Hypothalamus (tissue), 51 donors: ENCODE measurements at places on chromosomes 16 and 17.

DNA sequence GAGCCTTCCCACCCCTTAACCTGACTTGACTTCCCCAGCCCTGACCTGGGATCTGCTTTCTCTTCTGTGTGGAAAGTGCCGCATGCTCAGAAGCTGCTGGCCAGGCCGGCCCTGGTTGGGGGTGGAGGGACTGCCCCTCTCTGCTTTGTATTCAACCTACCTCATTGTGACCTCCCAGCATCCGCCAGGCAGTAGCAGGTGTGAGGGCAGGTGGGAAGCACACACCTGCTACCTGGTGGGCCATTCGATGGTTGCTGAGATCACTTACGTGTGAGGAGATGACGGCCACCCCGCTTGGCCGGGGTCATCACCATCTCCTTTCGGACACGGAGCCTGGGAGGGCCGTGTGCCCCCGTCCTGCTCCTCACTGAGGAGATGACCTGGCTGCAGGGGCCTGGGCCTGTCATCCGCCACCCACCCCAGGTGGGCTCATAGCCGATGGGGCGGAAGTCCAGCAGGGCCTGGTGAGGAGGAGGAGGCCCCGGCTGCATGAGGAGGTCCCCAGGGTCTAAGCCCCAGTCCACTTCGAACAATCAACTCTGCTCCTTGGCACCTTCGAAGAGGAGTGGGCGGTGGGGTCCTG, 7.1 kb downstream of the CPNE7 start:
- no peak for DNase-seq

DNA sequence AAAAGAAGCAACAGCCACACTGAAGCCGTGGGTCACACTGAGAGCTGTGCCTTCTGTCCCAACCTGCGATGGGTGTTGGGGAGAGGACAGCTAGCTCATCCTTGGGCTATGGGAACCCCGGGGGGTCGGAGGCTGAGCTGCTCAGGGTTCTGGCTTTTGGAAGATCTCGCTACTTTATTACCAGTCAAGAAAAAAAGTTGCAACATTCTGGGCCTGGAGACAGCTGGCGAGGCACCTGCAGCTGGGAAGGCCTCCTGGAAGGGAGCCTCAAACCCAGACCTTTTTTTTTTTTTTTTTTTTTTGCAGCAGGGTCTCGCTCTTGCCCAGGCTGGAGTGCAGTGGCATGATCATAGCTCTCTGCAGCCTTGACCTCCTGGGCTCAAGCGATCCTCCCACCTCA, 24.9 kb downstream of the TPSD1 start:
- no peak for DNase-seq

- DNase-seq, result no peak
Observed at GRCh38 chr17:50877838-50878237, 11.7 kb upstream of the TOB1 start.

DNA sequence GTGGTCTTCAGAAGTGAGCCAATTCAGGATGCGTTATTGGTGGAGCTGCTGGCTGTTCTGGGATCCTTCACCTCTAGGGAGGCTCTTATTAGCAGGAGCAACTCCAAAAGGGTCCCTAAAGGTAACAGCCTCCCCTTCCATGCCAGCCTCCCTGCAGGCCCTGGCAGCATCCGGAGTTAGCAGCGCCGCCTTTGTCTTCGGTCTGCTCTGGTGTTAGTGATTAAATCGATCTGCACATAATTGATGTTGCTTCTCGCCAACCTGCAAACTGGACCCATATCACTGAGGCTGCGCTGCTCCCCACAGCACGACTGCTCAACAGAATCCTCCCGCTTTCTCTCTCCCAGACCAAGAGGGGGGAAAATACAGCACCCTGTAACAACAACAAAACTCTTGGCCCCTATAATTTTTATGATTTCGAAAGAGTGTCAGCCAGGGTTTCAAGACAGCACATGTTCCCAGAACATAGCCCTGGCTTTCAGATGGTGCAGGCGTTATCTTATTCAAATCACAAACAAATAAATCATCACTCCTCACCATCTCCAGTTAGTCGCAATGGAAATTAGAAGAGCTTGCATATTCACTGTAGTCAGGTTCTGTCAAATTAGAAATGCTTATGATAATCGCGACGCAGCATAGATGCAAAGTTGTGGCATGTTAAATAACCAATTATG, 76.0 kb downstream of the IRX3 start:
- no peak for DNase-seq

DNA sequence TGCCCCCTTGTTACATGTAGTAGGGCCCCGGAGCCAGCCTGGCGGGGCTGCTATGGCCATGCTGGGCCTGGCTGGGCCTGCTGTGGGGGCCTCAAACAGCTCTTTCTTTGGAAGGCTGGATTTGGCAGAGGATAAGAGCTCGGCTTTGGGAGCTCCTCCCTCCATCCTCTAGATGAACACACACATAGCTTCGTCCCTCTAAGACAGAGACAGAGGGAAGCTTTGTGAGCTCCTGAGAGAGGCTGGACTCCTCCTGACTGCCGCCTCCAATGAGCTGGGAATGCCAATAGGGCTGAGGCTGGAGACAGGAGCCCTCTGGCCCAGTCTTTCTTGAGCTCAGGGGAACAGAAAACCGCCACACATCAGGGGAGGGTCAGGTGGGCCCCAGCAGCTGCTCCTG, 37.3 kb upstream of the CDC42EP4 start:
- DNase-seq, result no peak

DNA sequence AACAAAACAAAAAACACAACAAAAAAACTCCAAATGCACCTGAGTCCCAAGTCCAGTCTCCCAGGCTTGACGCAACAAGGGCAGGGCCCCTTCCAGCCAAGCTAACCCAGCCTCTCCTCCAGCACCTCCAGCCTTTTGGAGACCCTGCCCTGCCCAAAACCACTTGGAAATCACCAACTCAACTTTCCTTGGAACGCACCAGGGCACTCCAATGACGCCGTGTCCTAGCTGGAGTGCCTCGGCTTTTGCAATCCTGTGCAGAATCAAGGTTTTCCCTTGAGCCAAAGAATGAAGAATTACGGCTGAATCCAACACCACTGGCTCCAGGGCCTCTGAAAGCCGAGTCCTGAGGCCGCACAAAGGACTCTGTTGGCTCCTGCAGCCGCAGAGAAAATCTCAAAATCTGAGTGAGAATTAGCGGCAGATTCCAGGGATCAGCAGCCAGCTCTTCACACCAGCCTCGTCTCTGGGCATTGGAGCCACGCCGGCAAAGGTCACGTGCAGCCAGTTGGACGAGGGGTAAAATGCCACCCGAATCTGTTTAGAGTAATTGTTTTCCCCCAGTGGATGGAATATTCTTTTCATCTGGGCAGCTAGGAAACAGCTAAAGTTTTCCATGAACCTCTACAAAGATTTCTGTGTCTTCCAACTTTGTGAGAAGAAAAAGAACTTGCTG, 9.7 kb upstream of the BAIAP2 start:
- DNase-seq, result no peak

GRCh38 chr17:67717192-67717623, 528 bp upstream of the NOL11 start:
- DNase-seq, result no peak

DNA sequence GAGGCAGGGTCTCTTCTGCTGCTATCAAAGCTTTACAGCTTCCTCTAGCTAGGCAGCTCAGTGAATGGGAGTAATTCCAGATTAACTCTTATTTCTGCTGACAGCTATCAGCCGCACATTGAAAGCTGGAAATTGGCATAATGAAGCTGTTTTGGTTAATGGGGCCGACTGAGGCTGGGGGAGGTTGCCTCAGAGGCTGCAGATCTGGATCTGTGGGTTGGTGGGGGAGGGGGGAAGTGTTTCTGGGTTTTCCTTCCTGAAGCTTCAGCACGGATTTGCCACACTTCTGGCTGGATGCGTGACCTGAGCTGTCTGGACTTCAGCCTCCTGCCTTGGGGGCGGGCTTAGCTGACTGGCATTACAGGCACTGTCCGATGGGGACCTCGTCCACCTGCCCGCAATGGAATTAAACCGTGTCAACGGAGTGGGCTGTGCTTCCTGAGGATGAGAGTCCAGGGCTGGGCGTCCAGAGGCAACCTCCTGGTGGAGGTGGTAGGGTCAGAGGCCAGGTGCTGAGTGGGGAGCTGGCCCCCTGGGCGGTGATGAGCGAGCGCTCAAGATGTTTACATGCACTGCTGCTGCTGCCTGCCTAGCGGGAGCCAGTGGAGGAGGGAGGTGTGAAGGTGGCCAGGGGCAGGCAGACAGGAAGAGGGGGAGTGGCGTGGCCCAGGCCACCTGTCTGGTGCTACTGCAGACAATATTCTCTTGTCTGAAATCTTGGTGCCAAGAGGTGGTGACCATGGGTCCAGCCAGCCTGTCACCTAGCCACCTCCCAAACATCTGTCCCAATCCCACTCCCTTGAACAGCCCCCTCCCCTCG, 6.7 kb upstream of the ABCC3 start:
- DNase-seq, result no peak

DNA sequence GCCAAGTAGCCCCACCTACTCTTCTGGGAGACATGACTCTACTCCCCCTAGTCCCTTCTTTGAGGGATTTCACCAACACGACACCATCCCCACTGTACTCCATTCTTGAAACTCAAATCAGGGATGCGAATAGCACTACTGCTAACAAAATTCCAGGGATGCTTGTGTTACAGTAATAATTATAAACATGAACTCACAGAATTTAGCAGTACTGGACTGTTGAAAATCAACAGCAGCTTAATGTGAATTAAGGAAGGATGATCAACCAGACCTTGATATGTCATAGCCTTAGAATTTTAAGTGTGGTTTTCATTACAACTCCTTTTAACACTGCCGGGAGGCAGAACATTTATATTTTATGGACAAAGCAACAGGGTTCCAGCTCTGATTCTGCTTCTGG, 37.9 kb downstream of the AMFR start:
- DNase-seq, result no peak

DNA sequence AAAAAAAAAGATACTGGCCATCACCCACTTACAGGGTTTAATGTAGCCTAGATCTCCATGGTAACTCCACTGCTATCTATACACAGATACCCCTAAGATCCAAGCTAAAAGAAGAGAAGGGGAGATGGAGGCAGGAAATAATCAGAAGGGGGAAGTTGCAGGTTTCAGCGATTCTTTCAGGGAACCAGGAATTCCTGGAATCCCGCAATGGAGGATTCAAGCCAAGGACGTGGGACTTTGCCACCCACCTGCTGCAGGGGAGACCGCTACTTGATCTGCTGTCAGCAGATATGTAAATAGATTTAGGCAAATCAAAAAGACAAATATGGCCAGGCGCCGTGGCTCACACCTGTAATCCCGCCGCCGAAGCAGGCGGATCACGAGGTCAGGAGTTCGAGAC, 121.1 kb downstream of the AIPL1 start:
- DNase-seq, result no peak

GRCh38 chr16:87959391-87959990, 8.3 kb downstream of the BANP start:
- DNase-seq, result no peak

DNA sequence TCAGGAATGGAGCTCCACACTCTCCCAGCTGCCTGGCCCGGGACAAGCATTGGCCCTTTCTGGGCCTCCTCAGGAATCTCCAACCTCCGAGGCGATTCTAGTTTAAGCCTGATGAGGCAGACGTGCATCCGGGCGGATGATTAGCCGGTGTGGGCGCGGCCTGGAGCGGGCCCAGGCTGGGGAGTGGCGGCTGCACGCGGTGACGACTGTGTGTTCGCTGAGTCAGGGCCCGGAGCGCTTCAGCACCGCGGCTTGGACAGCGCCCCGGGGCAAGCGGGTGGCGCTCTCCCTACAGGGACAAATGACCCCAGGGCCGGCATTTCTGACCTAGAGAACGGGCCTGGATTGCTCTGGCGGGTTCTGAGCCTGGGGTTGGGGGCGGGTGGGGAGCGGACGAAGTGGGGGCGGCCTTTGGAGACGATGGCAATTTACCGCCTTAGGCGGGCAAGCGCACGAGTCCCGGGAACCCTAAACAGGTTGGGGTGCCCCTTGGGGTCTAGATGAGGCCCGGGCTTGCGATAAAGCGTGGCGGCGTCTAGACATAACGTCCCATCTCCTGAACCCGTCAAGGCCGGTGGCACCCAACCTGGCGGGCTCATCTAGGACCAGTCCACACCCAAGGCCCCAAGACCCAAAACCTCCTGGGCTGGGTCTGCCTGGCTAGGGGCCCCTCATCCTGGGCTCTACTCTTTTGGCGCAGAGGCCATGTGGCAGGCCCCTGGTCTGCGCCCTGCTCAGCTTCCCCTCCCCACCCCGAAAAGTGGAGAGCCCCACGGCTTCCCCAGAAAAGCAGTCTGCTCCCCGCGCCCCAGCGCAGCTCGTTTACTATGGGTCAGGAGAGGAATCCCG, 22.3 kb upstream of the ZNHIT3 start:
- DNase-seq, result no peak

DNA sequence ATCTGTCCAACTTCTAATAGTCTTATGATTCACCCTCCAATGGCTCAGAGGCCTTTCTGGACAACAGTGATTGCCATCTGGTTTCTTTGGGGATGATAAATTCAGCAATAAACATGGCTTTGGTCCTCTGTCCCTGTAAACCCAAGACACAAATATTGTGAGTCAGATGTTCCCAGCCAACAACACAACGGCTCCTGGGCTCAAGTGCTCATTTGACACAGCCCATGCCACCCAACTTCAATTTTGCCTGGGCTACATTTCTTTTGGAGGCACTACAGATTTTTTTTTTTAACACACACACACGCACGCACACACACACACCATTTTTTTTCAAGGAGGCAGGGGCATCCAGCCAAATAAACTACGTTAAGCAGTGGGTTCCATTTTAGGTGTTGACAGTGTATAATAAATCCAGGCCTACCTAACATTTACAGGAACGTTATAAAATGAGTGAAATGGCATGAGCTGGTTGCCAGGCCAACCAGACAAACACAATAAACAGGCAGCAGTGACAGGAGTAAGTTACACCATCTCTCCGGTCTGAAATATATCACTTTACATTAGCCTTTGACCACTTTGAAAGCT, 939.9 kb upstream of the SOX9 start:
- no peak for DNase-seq

- no peak for DNase-seq
Observed at GRCh38 chr16:23182679-23183542, at the start of gene SCNN1G. Gene SCNN1G, plus strand, starts transcription at chr16:23182745. Its CDS starts 3,527 bp downstream, at chr16:23186272.

- no peak for DNase-seq
Observed at GRCh38 chr17:78322858-78323455, 36.9 kb downstream of the SOCS3 start.

GRCh38 chr16:47732523-47733111, 271.5 kb downstream of the PHKB start:
- DNase-seq, result no peak
